Renal cortex interstitium (tissue), 15 donors: ENCODE measurements at places on chromosomes 2 and 18. TPM values are rescaled to one million over a fixed set of nuclear protein-coding genes. Genes with fewer than 3 reads are reported as not detected.

The STPG4 gene
- not detected for polyA plus RNA-seq

The GAD1 gene
- polyA plus RNA-seq, result 3.1 TPM

DNA sequence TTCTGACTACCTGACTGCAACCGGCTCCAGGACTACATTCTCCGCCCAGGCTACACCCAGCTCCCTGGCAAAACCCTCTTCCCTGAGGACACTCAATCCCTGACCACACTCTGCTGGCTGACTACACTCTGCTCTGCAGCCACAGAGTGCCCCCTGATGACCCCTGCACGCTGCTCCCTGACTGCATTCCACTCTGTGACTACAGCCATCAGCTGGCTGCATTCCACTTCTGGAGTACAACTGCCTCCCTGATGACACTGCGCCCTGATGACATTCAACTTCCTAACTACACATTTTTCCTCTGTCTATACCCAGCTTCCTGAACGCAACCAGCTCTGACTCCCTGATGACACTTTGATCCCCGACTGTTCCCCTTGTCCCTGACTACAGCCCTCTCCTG, 71.3 kb upstream of the NRXN1 start:
- DNase-seq, result peak; percentile 36

DNA sequence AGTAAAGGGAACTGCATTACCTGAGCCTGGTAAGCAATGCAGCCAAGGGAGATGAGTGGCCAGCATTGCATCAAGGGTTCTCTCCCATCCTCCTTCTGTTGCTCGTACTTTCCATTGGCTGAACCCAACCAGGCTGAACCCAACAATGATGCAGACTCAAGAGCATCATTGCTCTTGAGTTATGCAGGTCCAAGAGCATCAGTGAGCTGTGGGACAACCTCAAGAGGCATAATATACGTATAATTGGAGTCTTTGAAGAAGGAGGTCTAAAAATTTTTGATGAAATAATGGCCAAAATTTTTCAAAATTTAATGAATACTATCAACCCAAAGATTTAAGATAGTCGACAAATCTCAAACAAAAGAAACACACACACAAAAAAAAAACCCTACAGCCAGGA, 213.0 kb downstream of the RNF152 start:
- DNase-seq, result no peak

- no peak for DNase-seq
These were observed 154.0 kb upstream of the MAP3K20 start for GRCh38 chr2:172921532-172922236.

- DNase-seq, result no peak
These were observed 1.8 kb downstream of the MPV17 start for GRCh38 chr2:27320958-27321543.

DNA sequence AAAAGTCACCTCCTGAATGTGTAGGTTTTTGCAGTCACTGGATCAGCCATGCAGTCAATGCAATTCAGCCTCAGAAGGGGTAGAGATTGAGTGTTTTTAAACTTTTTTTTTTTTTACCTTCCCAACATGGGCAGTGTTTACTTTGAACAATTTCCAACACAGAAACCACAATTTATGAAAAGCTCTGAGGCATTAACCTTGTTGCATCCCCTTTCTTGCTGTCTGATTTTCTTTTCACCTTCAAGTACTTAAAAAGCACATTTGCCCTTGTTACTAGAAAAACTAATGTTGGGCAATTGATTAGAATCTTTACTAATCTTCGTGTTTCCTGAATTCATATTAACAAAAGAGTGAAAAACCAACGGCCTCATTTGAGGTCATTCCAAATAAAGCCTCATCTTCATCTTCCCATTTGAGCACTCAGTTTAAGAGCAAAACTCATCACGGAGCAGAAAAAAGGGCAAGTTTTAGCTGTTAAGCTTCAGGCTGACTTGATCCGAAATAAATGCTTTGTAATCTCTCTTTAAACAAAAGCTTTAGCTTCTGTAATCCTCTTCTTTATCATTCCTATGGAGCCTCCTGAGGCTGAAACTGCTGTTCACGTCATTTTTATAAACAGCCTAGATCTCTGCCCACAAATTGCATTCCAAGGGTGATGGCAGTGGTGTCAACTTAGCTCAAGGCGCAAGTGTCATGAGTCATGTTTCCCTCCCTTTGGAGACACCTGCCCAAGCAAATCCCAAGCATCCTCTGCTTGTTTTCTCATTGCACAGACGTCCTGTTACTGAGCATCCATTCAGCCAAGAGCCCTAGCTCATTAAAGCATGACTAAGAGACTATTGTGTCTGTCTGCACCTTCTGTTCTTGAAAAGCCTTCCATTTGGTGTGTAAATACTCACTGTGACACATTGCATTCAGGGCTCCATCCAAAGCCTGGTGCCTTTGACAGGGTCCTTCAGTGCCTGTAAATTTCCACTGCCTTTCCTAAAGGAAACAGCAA, 107.7 kb downstream of the HNMT start:
- no peak for DNase-seq

- no peak for DNase-seq
These were observed 39.7 kb downstream of the DHX57 start for GRCh38 chr2:38835990-38836389.

DNA sequence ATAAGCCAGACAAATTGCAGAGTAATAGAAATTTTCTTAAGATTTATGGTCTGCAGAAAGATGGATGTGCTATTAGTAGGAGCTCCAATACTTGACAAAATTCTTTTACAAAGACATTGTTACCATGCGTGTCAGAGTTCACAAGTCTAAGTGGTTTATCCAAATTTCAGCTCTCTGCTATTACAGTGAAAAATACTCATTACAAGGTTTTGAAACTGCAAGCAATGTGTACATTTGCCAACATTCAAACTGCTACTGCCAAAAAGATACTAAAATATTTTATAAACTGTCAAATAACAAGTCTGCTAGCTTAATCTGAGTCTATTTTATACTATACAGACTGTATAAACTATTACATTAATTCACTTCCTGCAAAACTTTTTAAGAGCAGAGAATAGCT, 1341.5 kb upstream of the ACVR2A start:
- no peak for DNase-seq

The SLC30A3 gene
- 7.6 TPM for polyA plus RNA-seq

- DNase-seq, result no peak
These were observed 45.6 kb downstream of the GPC1 start for GRCh38 chr2:240480834-240481623.

DNA sequence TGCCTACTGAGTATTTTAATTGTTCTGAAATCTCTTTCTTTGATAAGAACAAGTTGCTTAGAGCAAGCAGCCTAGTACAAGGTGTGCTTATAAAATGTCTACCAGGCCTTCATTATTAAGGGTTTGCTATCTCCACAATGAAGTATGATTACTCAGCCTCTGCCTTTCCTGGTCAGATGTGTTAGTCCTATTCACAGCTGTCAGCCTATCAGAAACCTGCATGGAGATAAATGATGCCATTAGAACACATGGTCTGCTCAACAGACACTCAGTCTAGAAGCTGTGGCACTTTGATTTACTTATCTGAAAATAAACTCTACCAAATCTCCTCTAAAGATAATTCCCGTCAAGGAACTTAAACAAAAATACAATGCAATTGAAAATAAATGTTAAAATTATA, 448.7 kb downstream of the ERBB4 start:
- DNase-seq, result no peak

The EMILIN1 gene
- 96.3 TPM for polyA plus RNA-seq

DNA sequence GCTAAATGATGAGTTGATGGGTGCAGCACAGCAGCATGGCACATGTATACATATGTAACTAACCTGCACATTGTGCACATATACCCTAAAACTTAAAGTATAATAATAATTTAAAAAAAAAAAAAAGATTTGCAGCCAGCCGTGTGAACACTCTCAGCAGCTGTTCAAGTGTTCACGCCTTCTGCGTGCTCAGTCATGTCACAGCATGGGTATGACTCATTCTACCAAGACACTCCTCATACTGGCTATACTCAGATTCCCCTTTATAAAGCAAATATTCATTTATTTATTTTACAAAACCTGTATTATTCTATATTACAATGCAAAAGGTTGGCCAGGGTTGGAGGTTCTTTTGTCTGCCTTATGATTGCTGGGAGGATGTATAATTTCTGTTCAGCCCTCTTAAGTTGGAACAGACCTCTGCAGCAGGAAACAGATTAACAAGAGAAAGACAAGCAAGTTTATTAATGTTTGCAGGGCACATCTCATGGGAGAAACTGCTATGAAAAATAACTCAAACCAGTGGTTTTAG, 1230.6 kb upstream of the CHAC2 start:
- no peak for DNase-seq

DNA sequence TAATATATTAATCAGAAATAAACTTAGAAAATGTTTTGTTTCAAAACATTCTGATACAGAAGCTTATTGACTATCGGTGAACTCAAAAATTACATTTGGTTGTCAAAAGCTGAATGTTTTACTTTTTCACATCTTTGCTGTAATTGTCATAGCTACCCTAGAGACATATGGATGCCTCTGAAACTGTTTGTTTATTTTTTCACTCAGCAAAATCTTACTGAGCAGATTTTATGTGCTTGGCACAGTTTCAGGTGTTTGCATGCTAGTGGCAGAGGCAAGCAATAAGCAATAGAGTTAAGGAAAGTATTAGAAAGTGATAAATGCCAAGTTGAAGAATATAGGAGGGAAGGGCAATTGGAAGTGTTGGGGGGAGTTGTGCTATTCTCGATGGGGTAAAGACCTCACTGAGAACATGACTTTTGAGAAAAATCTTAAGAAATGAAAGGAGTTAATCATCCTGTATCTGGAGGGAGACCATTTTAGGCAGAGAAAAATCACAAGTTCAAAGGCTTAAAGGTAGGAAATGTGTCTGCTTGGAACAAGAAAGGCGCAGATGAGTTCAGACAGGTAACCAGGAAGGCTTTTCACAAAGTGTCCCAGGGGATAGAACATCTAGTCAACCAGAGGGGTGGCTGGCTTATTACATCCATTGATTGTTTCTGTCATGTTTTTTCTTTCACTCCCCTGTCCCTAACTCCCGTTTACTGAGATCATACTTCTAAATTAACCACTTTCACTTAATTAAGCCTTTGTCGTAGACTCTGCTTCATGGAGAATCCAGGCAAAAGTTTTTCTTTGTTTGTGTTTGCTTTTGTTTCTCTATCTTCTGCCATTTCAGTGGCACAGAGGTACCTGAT, 27.2 kb upstream of the COBLL1 start:
- no peak for DNase-seq

The CXCR1 gene
- 0.06 TPM for polyA plus RNA-seq

DNA sequence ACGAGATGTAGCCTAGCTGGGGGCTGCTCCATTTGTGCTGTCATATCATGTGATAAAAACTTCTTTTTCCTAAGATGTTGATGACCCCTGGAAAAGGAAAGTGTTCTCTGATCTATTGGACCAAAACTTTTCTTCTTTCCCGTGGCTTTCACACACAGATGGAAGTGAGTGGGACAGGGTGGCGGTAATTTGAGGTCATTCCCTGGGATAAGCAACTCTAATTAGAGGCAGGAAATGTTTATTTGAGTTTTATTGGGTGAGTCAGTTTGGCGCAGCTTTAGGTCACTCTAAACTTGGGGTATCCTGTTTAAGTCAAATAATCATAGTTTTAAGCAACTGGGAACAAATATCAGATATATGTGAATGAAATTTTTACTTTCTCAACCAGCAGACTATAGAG, 221.0 kb upstream of the EPAS1 start:
- DNase-seq, result no peak

DNA sequence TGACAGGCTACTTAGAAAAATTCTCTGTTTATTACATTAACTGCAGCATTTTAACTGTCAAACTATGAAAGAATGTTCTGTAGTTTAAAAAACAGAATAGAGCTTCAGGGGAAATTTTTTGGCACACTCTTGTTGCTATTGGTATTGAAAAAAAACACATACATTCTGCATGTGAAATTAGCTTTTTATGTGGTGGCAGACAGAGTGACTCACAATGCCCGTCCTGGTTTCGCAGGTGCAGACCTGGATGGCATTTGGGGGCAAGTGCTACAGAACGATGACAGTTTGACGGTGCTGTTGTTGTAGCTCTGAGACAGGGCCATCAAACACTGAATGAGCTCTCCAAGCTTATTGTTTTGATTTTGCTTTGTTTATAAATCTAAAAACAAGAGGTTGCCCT, 105.0 kb upstream of the MAP3K20 start:
- no peak for DNase-seq

DNA sequence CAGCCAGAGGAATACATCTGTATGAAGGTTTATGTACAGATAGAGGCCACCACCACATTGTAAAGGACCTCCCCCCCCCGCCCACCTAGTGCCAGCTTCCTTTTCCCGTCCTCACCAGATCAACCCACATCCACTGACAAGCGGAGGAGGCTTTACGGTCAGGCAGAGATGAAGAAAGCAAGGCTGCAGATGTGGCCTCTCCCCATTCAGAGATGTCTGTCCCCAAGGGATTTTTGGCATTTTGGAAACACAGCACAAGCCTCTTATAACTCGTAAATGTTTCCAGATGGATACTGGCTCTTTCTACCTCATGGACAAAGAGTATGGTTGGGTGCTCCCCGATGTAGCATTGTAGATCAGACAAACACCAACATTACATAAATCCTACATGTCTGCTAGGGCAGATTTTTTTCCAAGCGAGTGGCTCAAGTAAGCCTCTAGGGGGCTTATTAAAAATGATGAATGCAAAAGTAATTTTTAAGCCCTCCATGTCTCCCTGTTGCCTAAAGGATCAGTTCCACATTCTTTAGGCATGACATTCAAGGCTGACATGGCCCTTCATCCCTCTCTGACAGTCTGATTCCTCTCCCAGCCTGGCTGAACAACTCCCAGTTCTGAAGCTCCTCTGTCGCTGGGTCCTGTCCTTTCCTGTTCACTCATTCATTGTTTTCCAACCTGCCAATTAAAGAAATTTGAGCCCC, 11.7 kb downstream of the VIT start:
- no peak for DNase-seq

DNA sequence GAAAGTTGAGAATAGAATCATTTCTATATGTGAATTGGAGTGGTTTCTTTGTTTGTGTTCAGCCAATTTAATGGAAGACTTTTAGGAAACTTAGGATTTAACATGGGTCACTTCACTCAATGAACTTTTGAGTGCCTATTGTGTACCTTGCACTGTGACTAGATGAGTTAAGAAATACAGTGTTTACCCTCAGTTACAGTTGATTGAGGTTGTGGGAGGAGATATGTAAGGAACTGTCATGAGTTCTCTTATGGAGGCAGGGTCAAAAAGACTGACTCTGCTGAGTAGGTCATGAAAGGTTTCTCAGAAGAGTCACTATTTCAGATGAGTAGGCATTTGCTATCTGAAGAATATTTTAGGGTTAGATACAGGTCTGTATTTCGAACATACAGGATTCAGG, 98.6 kb downstream of the RAB3GAP1 start:
- DNase-seq, result no peak

GRCh38 chr2:240130393-240131195, 5.5 kb downstream of the COPS9 start:
- DNase-seq, result no peak

The PFN4 gene
- polyA plus RNA-seq, result 3.5 TPM

GRCh38 chr18:62454527-62454926, 68.3 kb upstream of the ZCCHC2 start:
- no peak for DNase-seq

The REG3A gene
- not detected for polyA plus RNA-seq

- no peak for DNase-seq
These were observed 25.3 kb upstream of the SNTG2 start for GRCh38 chr2:925309-925708.

The DOK6 gene
- polyA plus RNA-seq, result 17.1 TPM

- DNase-seq, result no peak
These were observed 110.9 kb downstream of the ROCK1 start for GRCh38 chr18:21000667-21001066.
